Stimulated activated CD8-positive, alpha-beta memory T cell treated with anti-CD3 and anti-CD28 coated beads, Interleukin-15, amount 100 ng/mL, for 4 hours (primary cell): ENCODE measurements at places on chromosomes 16 and 17.
A peak's percentile ranks its signal among the peaks of the same experiment; 100 is the strongest.

GRCh38 chr16:47925811-47926460 is 229.9 kb downstream of the ABCC12 start:
- DNase-seq: no peak

GRCh38 chr17:35817196-35817595 is 7.9 kb downstream of the TAF15 start:
- DNase-seq: no peak

GRCh38 chr17:36629252-36629847 is 28.0 kb downstream of the MRM1 start:
- peak; percentile 38 for DNase-seq

DNA sequence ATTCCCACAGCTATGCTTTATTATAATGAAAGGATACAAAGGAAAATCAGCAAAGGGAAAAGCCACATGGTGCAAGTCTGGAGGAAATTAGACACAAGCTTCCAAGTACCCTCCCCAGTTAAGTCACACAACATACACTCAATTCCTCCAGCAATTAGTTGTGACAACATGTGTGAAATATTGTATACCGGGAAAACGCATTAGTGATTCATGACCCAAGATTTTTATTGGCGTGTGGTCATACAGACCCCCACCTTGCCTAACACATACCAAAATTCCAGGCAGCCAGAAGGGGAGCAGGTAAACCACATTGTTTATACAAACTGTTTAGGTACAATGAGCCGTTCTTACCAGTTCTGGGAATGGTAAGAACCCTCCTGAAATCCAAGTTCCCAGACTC is 160.6 kb downstream of the CYB561 start:
- no peak for DNase-seq
